ENCODE measurements at places on chromosomes 7 and 10. TPM values are rescaled to one million over a fixed set of nuclear protein-coding genes. Genes with fewer than 3 reads are reported as not detected.

EEF1AKMT2 gene
- total RNA-seq: 10.7 TPM

GRCh38 chr7:34131371-34131770 is 226.0 kb downstream of the BMPER start:
- no peak for DNase-seq

DNA sequence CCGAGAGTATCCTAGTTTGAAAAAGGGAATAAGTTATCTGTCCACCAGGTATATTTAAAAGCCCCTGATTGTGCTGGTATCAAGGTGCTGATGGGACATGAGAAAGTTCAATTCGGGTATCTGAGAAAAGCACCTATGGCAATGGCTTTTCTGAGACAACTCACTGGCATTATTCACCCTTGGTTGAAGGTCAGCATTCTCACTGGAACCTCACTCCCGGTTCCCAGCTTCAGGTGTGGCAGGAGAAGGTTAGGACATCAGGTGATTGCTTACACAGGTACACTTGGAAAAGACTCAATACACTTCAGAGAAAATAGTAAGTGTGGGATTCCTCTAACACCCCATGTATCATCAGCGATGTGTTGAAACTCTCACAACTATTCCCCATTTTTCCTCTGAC is 643.1 kb downstream of the INHBA start:
- DNase-seq: no peak

GRCh38 chr10:78706726-78707540 is 361.8 kb upstream of the ZMIZ1 start:
- DNase-seq: no peak

Data from omental fat pad (tissue), 4 donors.